Body of pancreas (tissue), 4 donors: ENCODE measurements at places on chromosomes 2 and 18. TPM values are rescaled to one million over a fixed set of nuclear protein-coding genes. Genes with fewer than 3 reads are reported as not detected.
A peak's percentile ranks its signal among the peaks of the same experiment; 100 is the strongest.

- no peak for DNase-seq
These were observed 18.9 kb downstream of the TGIF1 start for GRCh38 chr18:3468833-3469232.

- no peak for DNase-seq
These were observed 266.2 kb downstream of the FIGN start for GRCh38 chr2:163469561-163469962.

DNA sequence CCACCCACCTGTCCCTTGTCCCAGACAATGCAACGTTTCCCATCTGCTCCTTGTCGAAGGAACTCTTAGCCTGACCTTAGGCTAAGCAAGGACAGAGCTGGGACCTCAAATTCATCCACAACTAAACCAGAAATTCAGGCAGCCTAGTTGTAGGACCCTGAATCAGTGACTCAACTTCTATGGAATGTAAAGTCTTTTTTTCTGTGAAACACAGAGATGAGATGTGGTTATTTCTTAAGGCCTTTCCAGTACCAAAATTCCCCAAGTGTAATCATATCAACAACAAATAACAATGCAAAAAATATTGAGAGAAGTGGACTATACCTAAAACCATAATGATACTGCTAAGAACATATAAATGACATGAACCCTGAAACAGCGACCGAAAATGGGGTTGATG lies 46.7 kb downstream of the EN1 start:
- DNase-seq, result no peak

DNA sequence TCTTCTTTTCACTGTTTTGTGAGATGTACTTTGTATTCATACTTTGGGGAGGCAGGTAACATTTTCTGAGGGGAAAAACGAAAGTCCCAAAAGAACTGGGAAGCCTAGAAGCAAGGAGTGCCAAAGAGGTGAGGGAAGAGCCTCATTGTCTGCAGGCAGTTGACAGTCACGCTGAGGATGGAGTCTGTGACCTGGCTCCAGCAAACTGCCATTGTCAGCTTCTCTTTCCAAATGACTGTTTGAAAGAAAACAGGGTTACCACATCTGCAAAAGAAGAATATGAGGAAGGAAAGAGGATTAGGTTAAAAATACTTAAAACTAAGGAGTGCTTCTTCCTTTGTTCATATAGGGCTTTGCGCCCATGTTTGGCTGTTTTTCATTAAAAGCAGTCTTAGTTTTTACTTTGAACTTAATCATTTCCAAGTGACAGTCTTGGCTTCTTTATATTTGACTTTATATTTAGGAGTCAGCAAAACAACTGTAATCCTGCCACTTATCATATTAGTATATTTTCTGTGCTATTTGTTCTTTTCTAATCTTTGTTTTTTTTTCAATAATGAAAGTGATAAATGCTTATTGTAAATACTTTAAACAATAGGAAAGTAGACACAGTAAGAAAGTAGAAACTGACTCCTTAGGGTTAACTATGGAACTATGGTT lies 35.0 kb downstream of the CERS6 start:
- no peak for DNase-seq

- peak; percentile 29 for DNase-seq
These were observed at the start of gene ADCY3 for GRCh38 chr2:24920098-24920808. TSS of gene ADCY3 (minus strand) at chr2:24920237. CDS start at chr2:24918987, 1,250 bp downstream.

- DNase-seq, result peak; percentile 93
These were observed 23.0 kb upstream of the NTSR2 start for GRCh38 chr2:11692966-11693521.

DNA sequence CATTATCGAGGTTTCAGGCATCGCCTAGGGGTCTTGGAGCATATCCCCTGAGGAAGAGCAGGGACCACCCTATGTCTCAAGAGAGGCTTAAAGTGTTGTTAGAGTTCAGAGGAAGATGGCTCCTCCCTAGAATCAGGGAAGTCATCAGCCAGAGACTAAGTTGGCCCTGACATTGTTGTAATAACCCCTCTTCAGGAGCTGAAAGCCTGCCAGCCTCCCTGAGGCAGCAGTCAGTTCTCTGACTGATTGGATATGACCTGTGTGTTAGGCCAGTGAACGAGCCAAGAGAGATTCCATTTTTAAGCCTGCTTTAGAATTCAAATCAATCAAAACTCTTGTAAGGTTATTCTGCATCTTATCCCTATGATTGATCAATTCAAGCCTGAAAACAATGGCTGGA lies 34.9 kb downstream of the ARHGAP28 start:
- no peak for DNase-seq

DNA sequence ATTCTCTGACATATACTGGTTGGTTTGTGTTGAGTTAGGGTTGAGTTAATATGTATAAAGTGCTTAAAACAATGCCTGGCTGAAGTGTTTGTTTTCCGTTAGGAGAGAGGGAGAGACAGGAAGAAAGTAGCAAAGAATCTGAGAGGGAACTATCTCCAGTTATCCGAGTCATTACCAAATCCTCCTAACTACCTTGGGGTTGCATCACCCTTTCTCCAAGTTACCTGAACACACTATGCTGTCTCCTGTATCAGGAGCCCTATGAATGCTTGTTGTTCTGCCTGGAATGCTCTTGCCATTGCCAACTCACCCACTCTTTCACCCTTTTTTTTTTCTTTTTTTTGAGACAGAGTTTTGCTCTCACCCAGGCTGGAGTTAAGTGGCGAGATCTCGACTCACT lies 47.9 kb upstream of the ITGAV start:
- no peak for DNase-seq

DNA sequence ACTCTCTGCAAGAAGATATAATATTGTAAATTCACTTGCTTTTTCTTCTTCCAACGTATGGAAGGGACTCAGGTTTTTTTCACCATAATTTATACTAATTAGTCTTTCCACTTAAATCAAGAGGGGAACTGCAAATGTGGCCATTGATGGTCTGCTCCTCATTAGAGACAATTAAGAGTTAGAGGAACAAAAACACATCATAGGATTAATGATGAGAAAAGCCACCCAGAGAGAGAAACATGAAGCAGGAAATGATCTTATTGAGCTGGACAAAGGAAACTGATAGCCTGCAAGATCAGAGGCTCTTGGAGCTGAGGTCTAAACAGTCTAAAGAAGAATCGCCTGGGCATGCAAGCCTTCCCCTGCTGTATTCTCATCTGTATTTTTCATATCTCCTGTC lies 151.2 kb upstream of the NRP2 start:
- DNase-seq, result no peak

DNA sequence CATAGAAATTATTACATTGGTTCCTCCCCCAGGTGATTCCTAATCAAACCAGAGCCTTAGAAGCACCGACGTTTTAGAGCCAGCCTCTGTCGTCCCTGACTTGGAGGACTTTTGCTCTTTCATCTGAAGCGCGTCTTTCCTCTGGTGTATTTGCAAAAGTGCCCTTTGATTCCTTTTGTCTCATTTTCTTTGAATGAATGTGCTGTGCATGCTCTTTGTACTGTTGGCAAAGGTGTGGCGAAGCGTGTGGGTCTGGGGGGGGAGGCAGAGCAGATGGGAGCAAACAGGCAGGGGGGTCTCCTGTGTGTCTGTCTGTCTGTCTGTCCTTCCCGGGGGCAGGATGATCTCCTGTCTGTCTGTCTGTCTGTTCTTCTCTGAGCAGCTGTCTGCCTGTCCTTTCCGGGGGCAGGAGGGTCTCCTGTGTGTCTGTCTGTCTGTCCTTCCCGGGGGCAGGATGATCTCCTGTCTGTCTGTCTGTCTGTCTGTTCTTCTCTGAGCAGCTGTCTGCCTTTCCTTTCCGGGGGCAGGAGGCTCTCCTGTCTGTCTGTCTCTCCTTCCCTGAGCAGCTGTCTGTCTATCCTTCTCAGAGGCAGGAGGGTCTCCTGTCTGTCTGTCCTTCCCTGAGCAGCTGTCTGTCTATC lies 205.5 kb upstream of the MYT1L start:
- no peak for DNase-seq

GRCh38 chr2:48369971-48370370 lies 160.0 kb upstream of the STON1 start:
- no peak for DNase-seq

DNA sequence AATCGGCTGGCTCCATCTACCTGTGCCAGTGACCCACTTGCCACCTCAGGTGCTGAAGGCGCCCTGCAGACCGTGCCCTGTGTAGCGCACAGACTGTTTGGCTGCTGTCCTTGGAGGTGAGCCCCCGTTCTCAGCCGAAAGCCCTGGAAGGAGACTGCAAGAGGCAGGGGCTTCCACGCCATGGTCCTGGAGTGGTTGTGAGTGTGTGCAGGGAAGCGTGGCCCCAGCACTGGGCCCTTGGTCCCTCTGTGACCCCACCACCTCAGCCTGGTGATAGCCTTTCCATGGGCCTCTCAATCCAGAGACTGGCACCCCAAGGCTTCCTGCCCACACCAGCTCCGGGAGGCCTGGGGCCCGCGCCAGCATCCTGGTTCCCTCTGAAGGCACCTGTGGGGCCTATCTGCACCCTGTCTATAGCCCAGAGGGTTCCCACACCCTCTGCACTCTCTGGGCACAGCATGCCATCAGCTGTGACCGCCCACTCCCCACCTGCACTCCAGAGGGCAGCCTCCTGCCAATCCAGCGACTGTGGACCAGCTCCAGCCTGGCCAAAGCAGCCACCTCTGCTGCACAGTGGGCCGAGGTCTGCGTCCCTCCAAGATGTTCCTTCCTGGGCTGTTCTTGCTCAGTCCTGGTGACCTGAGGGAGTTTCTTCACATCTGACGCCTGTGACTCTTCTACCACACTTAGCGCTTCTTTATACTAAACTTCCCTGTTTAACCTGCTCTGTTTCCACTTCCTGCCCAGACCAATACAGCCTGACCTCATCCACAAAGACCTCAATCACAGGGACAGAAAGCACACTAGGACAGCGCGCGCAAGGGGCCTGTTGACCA lies 109.5 kb downstream of the EIPR1 start:
- no peak for DNase-seq

- DNase-seq, result no peak
These were observed 981.2 kb downstream of the BCL11A start for GRCh38 chr2:59572227-59572626.

DNA sequence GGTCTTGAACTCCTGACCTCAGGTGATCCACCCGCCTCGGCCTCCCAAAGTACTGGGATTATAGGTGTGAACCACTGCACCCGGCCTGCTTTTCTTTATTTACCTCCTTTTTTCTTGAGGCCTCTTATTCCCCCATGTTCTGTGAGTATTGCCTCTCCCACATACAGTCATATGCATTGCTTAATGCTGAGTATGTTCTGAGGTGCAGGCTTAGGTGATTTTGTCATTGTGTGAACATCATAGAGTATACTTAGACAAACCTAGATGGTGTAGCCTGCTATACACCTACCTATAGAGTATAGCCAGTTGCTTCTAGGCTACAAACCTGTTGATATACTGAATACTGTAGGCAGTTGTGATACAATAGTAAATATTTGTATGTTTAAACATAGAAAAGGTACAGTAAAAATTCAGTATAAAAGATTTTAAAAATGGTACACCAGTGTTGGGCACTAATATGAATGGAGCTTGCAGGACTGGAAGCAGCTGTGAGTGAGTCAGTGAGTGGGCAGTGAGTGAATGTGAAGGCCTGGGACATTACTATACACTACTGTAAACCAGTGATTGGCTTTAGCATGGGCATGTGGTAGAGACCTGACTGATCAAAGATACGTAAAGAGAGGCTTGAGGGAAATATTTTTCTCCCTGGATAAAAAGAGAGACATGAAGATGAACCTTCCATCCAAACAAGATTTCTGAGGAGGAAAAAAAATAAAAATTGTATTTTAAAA lies 17.6 kb downstream of the SLC39A10 start:
- no peak for DNase-seq

DNA sequence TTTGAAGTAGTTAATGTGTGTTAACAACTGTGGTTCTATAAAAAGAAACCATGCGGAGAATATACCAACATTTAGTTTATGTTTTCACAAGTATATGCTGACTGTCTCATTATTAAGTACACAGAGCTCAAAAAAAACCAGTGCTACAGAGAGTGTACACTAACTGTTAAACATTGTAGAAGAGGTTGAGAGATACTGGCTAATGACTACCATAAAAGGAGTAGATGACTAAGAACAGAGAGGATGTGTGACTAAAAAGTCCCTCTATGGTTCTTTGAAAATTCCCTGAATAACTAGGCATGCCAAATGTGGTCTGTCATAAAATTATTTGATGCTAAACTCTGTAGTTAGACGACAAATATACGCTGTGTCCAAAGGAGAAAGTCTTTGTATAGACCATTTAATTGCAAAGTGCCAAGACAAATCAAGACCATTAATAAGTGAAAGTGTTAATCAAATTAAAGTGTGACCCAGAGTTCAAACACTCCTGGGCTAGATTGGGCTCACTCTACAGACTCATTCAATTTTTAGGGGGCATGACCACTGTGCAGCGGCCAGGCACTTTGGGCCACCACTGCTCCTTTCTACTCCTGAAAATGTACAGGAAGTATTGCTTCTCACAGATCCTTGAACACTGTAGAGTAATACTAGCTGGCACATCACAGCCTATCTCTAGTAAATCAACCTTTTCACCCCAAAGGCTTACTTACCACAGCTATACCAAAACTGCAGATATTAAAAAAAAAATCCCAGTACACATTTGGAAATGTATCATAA lies 45.1 kb upstream of the SERTAD2 start:
- no peak for DNase-seq

GRCh38 chr18:23573626-23574431 lies 12.5 kb downstream of the NPC1 start:
- DNase-seq, result no peak

DNA sequence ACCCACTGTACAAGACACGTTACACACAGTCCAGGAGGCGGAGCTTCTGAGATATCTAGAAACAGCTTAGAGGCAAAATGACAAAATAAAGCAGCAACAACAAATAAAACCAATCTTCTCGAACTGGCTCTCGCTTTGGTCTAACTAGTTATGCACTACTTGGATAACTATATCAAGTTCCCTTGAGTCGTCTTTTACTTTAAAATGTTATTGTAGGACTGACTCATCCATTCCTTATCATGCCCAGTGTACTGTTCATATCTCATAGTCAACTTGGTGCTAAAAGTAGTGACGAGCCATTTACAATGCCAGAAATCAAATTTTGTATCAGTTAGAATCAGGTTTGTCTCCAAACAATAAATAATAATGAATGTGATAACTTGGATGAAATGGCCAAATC lies 102.5 kb upstream of the SLC35G4 start:
- DNase-seq, result no peak

GRCh38 chr2:127143841-127144782 lies 37.2 kb upstream of the BIN1 start:
- no peak for DNase-seq

DNA sequence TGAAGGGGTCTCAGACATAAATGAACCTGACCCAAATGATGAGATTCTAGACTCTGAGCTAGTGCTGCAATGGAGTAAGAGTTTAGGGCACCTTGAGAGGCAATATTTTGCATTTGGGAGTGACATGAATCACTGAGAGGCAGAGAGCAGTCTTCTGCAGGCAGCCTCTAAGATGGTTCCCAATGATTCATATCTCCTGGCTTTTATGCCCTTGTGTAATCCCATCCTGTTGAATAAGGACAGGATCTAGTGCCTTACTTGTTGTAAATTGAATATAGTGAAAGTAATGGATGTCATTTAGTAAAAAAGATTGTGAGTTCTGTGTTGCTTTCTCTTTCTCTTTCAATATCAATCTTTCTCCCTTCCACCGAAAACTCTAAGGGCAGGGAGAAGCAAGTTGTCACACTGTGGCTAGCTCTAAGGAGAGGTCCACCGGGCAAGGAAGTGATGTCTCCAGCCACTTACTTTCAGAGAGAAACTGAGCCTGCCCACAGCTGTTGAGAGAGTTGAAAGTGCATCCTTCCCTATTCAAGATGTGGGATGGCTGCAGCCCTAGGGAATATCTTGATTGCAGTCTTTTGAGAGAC lies 144.7 kb downstream of the TRIB2 start:
- no peak for DNase-seq

ERFE gene
- not detected for total RNA-seq

MYO5B gene
- total RNA-seq, result 17.1 TPM

REG3G gene
- 171 TPM for total RNA-seq

COL4A3 gene
- 16.5 TPM for total RNA-seq

CENPO gene
- total RNA-seq, result 2.6 TPM

RBM43 gene
- 5.2 TPM for total RNA-seq

ECEL1 gene
- total RNA-seq, result 0.26 TPM
